ENCODE measurements at places on chromosomes 1 and 21.

GRCh38 chr21:28253961-28254360 is 738.7 kb downstream of the LTN1 start:
- no peak for DNase-seq

DNA sequence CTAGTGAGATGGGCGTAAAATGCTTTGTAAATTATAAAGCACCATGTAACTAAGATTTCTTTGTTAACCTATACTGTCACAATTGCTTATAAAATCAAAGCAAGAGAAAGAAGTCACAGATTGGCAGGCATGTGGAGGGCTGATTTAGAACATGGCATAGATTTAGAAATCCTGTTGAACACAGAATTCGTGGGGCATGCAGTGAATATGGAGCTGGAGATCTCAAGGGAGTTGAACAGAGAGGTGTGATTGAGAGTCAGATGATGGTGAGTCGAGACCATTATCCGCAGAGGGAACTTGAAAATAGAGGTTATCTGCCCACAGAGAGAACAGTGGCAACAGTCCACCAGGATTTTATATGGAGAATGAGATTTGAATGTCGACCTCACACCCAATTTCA is 27.6 kb downstream of the PBX1 start:
- no peak for DNase-seq

DNA sequence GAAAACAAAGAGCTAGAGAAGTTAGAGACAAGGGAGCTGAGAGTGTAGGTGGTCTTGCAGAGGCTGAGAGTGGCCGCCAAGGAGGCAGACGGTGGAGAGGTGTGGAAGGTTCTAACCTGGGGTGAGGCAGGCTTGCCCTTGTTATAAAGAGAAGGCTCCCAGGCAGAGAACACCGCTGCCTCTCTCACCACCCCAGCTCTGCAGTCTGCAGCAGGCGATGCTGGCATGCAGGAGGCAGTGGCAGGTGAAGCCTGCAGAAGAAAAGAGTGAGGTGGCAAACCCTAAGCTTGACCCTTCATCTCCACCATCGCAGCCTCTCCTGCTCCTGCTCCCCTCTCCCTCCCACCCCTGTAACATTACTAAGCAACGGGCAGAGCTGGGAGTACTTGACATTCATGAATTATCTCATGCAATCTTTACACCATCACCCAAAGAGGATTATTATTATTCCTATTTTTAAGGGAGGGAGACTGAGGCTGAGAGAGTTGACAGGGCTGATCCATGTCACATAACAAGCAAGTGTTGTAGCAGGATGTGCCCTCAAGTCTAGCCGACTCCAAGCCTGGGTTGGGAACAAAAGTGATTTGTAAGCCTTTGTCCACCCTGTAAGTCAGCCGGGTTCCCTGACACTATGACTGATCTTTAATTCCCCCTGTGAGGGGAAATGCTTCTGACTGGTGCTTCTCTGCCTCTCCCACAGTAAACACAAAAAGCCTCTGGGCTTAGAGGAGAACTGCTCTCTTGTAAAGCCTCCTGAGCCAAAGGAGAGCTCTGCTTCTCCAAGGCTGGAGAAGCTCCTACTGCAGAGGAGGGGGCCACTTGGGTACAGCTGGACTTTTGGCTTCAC is 36.1 kb downstream of the KANK4 start:
- no peak for DNase-seq

DNA sequence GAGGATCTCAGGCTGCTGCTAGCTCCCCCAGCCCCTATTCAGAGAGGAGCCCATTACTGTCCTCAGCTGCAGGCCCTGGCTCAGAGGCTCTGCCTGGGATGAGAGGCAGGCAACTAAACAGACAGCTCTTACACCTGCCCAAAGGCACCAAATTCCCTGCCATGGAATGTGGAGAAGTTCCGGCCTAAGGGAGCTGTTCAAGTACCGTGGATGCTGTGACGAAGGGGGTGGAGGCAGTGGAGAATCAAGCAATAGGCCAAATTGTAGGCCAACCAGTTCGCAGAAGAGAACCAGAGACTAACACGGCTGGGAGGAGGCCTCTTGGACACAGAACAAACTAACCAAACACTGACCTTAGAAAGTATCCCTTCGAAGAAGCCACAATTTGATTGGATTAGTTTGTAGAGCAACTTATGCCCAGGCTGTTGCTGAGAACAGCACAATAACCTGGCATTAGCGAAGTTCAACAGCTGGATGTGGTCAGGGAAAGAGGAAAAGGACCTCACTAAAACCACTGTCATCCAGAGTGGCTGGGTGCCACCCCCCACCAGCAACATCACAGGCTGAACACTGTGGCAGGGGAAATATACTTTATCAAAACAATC is 3.6 kb downstream of the C1orf174 start:
- DNase-seq, result no peak

GRCh38 chr1:75487399-75487798 is 123.5 kb downstream of the SLC44A5 start:
- DNase-seq, result no peak

DNA sequence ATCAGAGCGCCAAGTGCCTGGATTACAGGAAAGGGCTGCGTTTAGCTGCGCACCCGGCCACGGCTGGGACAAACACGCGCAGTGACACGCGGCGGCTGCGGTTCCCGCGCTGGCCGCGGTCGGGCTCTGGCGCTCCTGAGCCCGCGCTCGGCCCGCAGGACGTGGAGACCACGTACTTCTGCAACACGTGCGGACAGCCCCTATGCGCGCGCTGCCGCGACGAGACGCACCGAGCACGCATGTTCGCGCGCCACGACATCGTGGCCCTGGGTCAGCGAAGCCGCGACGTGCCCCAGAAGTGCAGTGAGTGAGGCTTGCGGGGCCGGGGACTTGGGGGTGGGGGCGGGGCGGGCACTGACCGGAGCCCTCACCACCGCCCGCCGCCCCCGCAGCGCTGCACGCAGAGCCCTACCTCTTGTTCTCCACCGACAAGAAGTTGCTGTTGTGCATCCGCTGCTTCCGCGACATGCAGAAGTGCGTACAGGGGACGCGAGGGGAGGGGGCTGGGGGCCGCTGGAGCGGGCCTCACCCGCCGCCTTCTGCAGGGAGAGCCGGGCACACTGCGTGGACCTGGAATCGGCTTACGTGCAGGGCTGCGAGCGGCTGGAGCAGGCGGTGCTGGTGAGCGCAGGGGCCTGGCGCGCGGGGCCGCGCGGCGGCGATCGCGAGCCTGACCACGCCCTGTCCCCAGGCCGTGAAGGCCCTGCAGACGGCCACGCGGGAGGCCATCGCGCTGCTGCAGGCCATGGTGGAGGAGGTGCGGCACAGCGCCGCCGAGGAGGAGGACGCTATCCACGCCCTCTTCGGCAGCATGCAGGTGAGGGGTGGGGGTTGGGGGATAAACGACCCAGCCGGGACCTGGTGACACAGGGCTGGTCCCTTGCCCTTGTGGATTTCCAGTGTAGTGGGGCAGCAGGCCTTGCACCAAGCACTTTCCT is 3.1 kb downstream of the RNF207 start:
- DNase-seq, result no peak

DNA sequence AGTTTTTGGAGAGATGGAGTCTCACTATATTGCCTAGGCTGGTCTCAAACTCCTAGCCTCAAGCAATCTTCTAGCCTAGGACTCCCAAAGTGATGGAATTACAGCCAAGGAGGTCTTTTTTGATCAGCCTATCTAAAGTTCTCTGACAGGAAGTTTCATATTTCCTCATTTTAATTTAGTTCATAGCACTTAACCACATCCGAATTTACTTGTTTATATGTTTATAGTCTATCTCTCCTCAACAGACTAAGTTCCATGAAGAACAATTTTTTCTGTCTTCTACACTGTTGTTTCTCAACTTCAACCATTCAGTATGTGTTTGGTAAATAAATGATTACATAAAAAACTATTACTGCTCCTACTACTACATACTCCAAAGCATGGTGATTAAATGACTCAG is 47.9 kb downstream of the GON4L start:
- DNase-seq, result no peak

- DNase-seq, result no peak
Observed at GRCh38 chr1:154970631-154971340, at the start of gene SHC1. Gene SHC1 (minus strand): TSS chr1:154970747. CDS start chr1:154970526, 221 bp downstream.

DNA sequence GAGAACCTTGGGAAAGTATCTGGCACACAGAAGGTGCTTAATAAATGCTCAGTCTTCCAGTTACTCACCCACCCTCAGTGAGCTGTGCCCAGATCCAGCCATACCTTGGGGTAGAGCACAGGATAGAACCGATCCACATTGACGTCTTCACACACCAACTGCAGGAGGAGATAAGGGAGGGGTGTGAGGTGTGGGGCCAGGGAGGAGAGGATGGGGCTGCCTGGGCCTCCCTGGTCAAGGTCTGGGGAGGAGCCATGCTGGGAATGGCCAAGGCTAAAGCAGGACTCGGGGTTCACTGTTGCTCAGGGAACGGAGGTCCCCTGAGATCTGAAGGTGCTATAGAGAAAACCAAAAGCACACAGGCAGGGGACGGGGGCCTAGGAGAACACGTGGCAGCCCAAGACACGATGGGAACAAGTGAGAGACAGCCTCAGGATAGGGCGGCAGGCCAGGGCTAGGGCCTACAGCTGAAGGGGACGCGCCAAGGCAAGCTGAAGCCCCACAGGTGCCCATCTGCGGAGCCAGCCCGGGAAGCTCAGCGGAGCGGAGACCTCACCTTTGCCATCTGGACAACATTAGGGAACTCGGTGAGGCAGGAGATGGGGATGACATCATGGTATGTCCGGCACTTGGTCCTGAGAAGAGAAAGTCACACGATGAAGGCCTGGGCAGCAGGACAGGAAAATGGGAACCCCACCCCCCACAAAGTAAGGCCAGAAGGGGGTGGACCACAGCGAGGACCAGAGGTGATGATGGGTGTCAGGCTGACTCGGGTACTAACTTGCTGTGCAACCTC is 55.9 kb downstream of the RAP1GAP start:
- DNase-seq, result no peak

GRCh38 chr1:98112626-98113025 is 191.8 kb upstream of the DPYD start:
- DNase-seq, result no peak

- DNase-seq, result no peak
Observed at GRCh38 chr1:3159121-3159520, 90.1 kb downstream of the PRDM16 start.

DNA sequence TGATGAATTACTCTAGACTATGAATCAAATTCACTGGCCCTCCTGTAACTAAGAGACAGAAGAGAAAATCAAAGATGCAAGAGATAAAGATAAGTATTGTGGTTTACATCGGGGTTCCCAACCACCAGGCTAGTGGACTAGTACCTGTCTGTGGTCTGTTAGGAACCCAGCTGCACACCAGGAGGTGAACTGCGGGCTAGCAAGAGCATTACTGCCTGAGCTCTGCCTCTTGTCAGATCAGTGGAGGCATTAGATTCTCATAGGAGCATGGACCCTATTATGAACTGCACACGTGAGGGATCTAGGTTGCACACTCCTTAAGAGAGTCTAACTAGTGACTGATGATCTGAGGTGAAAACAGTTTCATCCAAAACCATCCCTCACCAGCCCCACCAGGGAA is 58.9 kb upstream of the DUSP10 start:
- DNase-seq, result no peak

DNA sequence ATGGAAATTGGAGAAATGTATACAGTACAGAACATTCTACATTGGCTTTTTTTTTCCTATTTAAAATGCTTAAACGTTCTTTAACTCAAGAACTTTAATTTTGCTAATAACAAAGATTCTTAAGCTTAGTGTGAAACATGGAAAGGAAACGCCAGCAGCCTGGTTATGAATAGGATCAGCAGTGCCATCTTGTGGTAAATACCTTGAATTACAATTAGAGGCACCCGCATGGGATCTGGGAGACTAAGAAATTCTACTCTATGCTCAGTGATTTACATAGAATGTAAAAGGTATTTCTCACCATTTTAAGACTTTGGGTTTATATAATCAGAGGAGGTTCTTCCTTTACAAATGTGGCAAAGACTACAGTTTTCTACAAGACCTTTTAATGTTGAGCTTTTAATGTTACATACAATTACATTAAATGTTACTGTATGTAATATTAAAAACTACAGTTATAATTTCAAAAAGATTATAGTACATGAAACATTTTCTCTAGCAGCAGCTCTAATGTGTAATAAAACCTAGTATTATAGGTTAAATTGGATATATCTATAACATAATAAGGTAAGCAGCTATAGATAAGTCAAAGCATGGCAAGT is 32.1 kb upstream of the APOBEC4 start:
- no peak for DNase-seq

- no peak for DNase-seq
Observed at GRCh38 chr1:218242171-218242570, 42.9 kb upstream of the RRP15 start.

GRCh38 chr1:115046751-115047150 is 17.1 kb downstream of the TSHB start:
- DNase-seq, result no peak

DNA sequence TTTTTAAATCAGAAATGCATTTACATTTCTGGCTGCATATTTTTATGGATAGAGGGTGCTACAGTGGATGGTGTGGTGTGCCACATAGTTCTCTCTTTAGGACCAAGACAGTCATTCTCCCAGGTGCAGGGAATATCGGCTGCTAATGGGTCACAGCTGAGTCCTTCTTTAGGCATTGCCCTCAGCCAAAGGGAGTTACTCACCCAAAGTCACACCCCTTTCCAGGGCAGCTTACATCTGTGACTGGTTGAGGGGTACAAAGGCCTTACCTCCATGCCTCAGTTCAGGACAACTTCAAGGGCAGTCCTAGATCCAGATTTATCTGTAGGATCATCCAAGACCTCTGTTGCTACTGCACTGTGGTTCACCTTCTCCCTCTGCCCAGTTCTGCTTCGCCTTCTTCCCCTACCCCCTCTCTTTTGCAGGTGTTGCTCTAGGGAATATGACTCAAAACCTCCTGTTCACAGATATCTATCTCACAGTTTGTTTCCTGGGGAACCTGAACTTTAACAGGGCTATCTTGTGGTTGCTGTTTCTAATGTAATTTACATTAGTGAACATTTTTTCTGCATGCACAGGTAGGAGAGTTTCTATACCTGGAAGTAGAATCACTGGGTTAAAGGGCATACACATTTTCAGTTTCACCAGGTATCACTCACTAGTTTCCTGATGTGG is 413.9 kb downstream of the RPS6KC1 start:
- no peak for DNase-seq

GRCh38 chr1:155263067-155263466 is 907 bp upstream of the SCAMP3 start:
- no peak for DNase-seq
